ENCODE measurements at places on chromosomes 16 and 17.

DNA sequence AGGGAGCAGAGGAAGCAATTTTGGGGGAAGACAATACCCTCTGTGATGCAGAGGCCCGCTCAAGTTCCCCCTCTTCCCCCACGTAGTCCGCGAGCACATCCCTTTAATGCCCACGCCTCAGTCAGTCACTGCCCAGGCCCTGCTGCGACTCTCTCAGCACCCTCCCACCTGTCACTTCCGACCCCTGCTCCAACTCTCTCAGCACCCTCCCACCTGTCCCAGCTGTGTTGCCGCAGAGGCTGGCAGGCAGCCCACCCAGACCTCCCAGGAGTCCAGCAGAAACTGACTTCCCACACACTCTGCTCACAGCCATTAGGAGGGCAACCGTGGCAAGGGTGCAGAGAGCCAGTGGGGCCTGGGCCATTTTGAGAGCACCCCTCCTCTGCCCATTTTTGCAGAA, 92.7 kb downstream of the WSCD1 start:
- DNase-seq: no peak

DNA sequence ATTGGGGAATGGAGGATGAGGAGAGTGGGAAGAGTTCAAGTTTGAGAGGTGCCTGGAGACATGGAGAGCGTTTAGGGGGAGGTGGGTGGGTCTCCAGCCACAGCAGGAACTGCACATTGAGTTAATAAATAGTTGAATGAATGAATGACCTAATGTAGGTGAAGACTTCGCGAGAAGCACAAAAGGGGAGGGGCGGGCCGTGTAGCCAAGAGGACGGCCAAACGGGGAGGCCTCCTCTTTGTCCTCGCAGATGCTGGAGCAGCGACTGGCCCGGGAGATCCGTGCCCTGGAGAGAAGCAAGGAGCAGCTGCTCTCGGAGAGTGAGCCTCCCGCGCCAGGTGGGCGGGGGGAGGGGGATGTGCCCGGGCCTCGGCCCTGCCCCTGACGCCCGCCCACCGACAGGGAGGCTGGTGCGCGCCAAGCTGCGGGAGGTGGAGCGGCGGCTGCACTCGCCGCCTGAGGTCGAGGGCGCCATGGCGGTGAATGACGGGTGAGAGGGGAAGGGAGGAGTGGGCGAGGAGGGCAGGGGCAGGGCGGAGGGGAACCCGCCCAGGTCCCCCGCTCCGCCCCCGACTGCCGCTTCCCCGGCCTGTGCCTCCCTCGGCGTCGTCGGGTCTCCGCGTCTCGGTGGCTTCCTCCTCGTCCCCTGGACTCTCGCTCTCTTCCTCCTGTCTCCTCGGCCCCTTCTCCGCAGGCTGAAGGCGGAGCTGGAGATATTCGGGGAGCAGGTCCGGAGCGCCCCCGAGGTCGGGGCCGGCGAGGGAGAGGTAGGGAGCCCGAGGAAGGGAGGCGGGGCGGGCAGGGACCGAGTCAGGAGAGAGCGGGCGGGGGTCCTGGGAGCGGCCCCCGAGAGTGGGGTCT, 12.9 kb downstream of the SYCE1L start:
- peak; percentile 84 for DNase-seq

DNA sequence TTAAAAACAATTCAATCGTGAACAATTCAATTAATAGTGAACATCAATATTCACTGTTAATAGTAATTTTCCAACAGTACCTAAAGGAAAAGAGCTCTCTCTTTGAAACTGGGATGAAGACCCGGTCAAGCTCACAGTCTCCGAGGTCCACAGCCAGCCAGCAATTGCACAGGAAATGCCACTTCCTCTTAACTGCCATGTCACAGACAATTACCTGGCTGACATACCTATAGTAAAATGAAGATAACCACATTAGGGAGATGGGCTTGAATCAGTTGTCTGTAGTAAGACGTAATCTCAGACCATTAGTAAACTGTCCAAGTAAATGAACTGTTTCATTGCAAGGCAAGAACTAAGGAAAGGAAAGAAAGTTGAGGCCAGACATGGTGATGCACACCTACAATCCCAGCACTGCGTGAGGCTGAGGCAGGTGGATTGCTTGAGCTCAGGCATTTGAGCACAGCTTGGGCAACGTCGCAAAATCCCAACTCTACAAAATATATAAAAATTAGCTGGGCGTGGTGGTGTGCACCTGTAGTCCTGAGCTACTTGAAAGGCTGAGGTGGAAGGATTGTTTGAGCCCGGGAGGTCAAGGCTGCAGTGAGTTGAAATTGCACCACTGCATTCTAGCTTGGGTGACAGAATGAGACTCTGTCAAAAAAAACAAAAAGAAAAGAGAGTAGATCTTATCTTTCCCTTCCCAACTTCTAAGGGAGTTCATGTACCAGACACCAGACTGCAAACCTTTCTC, 36.9 kb downstream of the PKD1L3 start:
- no peak for DNase-seq

GRCh38 chr17:79073706-79074088, 927 bp upstream of the ENGASE start:
- no peak for DNase-seq

- no peak for DNase-seq
These were observed 111.3 kb downstream of the BANP start for GRCh38 chr16:88062341-88063210.

GRCh38 chr16:82146957-82147356, 23.1 kb downstream of the MPHOSPH6 start:
- DNase-seq: no peak

- DNase-seq: no peak
These were observed 1.1 kb upstream of the ADGRG1 start for GRCh38 chr16:57627184-57627871.

DNA sequence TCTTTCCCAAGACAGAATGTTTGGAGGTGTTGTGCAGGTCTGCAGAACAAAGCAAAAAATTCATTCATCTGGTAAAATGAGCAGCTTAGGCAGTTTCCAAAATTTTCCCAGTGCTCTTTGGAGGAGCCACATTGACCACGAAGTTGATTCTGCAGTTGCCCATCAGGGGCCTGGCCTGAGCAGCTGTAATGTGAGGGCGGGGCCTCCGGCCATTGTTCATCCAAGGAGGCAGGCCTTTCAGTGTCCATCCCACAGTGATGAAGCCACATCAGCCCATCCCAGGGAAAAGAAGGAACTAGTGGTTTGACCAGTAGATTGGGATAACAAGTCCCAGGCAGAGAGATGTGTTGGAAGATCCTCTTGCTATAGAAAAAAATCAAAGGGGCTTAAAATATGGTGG, 10.1 kb downstream of the UBFD1 start:
- no peak for DNase-seq

- DNase-seq: peak; percentile 17
These were observed 189.4 kb upstream of the CDH8 start for GRCh38 chr16:62225675-62226074.

DNA sequence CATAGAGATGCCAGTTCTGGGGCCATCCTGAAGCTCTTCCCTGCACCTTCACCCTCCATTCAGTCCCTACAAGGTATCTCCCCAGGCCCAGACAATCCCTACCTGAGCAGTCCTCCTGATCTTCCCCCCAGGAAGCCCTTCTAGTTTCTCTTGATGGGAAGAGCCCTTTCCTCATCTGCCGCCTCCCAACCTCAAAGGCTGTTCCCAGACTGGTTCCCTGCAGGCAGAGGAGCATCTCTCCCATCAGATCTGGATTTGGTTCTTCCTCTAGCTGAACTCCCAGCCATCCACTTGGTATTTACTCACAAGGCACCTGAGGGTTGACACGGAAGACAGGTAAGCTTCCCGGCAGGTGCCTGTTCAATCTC, 24.6 kb upstream of the PHB1 start:
- DNase-seq: no peak

- DNase-seq: no peak
These were observed 199.5 kb upstream of the PMFBP1 start for GRCh38 chr16:72371307-72372086.

GRCh38 chr17:49187301-49187700, 23.1 kb downstream of the GNGT2 start:
- no peak for DNase-seq

DNA sequence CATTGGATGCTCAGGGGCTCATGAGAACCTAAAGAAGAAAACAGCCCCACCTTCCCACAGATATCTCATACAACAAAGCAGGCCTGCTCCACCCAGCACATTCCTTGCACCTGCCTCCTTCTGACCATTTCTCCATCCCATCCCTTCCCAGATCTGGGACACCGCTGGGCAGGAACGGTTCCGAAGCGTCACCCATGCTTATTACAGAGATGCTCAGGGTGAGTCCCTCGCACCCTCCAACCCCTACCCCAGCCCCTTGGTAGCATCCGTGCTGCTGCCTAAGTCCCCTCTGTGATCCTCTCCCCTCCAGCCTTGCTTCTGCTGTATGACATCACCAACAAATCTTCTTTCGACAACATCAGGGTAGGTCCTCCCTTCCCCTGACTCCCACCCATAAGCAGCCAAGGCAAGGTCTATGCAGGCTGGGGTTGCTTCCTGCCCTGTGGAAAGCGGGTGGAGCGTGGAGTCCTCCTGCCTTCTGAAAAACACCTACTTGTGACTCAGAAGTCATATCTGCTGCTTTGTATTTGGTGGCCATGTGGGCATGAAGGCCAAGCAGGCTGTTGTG, 5.4 kb upstream of the NHERF1 start:
- DNase-seq: no peak

- DNase-seq: no peak
These were observed 484.1 kb upstream of the SALL1 start for GRCh38 chr16:51635181-51635580.

- no peak for DNase-seq
These were observed 12.0 kb downstream of the CORO7 start for GRCh38 chr16:4404247-4404966.

GRCh38 chr16:15948532-15949209, 745 bp upstream of the ABCC1 start:
- DNase-seq: peak; percentile 67

GRCh38 chr17:66782851-66783250, 52.1 kb upstream of the CACNG5 start:
- no peak for DNase-seq

DNA sequence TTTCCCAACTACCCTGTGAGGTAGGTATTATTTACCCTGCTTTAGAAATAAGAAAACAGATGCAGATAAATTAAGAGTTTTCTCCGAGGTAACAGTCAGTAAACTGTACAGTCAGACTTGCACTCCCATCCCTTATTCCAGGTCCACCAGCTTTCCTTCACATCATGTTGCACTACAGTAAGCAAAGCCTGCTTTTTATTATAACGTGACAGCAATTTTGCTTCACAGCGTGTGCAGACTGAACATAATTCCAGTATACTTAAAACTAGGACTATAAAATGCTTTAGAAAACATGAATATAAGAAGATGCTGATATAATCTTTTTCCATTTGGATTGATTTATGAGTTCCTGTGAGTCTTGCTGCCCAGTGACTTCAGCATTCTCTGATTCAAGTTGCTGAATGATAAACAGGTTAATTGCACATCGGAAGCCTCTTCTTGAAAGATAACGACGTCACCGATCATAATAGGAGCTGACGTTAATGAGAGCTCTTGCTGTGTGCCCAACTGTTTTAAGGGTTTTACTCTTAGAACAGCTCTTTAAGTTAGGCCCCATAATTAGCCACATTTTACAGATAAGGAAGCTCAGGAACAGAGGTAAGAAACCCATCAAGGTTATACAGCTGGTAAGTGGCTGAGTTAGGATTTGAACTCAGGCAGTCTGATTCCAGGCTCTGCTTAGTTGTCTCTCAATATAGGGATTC, 1.4 kb downstream of the LIG3 start:
- DNase-seq: no peak

GRCh38 chr16:30984669-30985400, at the start of gene HSD3B7:
Gene HSD3B7, plus strand, starts transcription at chr16:30985207. Its CDS starts 452 bp downstream, at chr16:30985659.
- DNase-seq: peak; percentile 92

GRCh38 chr16:84479716-84480450, 24.6 kb downstream of the MEAK7 start:
- DNase-seq: no peak

DNA sequence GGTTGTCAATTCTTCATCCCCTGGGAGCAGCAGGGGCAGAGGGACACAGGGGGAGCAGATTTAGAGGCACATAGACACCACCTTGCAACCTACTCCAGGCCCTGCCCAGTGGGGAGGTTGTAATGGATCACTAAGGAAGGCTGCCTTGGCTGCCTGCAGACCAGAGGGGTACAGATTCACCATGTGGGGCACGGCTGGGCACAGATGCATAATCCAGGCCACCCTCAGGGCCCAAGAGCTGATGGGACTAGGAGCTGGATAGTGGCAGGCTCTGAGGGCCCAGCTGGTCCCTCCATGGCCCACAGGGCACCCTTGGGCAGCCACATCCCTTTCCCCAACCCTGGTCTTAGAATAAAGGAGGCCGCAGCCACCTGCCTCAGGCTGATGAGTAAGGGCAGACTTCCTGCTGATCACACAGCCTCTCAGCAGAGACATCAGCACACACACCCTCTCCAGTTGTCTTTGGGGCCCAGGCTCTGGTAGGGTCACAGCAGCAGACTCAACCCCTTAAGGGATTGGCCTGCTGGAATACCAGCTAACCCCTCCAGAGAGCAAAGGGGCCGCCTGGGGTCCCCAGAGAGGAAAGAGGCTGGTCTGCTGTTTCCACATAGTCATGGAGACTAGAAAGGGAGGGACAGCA, 224.9 kb downstream of the GSG1L start:
- no peak for DNase-seq

DNA sequence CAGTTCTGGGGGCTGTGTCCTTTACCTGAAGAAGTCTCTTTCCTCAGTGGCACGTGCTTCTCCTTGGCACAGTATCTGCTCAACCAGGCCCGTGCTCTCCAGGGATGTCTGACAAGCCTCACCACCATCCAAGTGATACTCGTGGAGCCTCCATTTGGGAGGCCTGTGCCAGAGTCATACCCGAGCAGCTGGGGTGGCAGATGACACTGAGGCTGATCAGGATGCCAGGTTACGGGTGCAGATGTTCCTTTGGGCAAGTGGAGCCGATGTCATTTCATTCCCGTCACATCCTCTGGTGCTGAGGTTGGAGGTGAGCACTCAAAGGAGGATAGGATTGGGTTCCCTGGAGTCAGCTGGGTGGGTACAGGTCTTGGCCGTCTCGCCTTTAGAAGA, 87.2 kb downstream of the KSR1 start:
- no peak for DNase-seq

GRCh38 chr17:65246252-65246651, 109.1 kb downstream of the RGS9 start:
- no peak for DNase-seq

GRCh38 chr17:32502710-32503109, 15.9 kb downstream of the CDK5R1 start:
- DNase-seq: no peak

Measured in GM13977 (cell line).